ENCODE measurements at places on chromosomes 7 and 10.

- no peak for DNase-seq
Observed at GRCh38 chr7:157704365-157704764, 367.6 kb downstream of the DNAJB6 start.

DNA sequence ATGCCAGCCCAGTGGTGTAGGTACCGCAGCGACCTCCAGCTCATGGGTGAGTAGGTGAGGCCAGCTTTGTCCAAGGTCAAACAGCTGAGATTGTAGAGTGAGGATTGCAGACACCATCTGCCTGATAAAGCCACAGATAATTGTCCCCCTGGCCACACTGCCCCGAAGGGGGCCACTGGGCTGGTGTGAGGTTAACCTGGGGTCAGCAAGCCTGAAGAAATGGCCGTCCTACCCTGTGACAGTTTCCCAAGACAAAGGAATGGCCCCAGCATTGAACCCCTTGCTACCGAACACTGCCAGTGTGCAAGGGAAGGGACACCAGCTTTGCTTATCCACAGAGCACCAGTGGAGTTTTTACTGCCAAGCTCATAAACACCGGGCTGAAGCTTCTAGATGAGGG, 23.0 kb downstream of the ECHDC3 start:
- no peak for DNase-seq

- no peak for DNase-seq
Observed at GRCh38 chr7:140619176-140619575, 21.4 kb downstream of the DENND2A start.

DNA sequence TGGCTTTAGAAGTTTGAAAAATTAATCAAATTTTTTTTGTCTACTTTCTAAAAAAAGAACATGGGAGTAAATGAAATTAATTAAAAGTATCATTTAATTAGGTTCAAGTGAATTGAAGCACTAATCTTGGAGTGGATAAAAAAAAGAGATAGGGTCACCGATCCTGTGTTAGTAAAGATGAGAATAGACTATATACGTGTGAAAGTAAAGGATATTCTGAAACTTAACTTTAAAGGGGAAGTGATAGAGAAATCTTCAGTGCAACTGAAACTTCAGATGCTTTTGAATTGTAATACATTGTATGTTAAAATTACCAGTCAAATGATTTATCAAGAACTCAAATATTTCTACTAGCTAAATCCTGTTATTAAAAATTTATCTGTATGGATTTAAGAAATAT, 4.8 kb downstream of the NHLRC2 start:
- DNase-seq: no peak

GRCh38 chr10:98088186-98088971, 46.1 kb upstream of the R3HCC1L start:
- DNase-seq: no peak

DNA sequence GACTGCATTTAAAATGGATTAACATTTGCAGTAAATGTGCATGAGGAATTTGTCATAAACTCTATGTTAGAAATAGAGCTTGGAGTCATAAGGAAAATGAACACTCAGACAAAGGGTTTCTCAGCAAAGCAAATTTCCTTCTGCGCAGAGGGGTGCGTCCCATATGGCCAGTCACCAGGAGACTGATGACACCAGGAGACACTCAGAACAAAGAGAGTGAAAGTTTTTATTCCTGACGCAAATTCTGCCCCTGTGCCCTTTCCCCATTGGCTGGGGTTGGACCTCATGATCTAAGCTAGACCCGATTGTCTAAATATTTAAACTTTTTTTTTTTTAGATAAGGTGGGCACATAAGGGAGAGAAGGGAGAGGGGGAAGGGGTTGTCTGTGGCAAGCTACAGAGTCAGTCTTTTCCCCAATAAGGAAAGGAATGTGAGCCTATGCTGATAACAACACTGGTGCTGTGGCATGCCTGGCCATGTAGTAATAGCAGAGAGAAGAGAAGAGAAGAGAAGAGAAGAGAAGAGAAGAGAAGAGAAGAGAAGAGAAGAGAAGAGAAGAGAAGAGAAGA, 202.0 kb downstream of the POM121L12 start:
- DNase-seq: no peak

DNA sequence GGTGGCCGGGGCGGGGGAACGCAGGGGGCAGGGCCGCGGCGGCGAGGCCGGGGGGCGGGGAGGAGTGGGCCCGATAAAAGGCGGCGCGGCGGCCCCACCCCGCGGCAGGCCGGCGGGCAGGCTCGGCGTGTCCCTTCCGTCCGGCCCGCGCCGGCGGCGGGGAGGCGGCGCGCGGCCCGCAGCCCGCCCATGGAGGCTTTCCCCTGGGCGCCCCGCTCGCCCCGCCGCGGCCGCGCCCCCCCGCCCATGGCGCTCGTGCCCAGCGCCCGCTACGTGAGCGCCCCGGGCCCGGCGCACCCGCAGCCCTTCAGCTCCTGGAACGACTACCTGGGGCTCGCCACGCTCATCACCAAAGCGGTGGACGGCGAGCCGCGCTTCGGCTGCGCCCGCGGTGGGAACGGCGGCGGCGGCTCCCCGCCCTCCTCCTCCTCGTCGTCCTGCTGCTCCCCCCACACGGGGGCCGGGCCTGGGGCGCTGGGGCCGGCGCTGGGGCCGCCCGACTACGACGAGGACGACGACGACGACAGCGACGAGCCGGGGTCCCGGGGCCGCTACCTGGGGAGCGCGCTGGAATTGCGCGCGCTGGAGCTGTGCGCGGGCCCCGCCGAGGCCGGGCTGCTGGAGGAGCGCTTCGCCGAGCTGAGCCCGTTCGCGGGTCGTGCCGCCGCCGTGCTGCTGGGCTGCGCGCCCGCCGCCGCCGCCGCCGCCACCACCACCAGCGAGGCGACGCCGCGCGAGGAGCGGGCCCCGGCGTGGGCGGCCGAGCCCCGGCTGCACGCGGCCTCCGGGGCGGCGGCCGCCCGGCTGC, at the start of gene NANOS1:
TSS of gene NANOS1 (plus strand) at position 102 of the 808 bp plus-strand sequence. CDS start at position 190, 88 bp downstream.
- DNase-seq: no peak

DNA sequence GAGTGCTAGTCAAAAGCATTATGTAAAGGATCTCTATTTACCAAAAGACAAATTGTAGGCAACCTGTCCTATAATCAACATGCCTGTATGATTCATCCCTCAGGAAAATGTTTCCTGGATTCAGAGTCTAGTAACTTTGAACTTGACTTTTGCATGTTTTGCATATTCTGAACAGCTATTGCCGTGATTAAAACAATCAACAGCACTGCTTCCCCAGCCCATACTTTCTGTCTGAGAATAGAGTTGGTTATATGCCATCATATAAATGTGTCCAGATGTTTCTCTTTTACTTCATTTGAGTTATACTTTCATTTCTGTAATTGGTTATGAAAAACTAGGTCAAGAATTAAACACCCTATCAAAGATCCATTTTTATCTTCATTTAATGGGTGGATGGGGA, 83.5 kb downstream of the ZMYND11 start:
- no peak for DNase-seq

- no peak for DNase-seq
Observed at GRCh38 chr7:131104596-131105293, 222.9 kb upstream of the MKLN1 start.

DNA sequence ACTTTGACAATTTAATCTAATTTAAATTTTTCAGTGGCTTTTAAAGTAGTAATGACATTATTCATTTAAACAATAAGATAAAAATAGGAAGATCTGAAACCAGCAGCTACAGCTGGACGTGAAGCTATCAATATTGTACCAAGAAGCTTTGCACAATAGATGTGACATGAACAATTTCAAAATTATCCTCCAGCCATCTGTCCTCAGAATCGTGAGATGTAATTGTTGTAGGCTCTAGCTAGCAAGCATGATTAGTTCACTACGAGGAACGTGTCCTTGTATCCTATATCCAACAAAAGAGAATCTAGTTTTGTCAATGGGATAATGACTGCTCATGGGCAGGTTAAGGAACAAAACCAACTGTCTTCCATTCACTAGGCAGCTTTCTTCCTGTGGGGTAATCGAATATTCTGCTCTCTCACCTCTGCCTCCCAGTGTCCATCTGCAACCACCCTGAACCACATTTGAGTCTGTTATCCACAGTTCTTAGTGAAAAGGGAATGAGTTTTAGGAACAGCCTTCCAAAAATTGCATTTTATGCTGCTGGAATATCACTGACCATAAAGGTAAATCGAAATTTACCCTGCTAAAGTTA, 247.3 kb downstream of the PARD3 start:
- no peak for DNase-seq

DNA sequence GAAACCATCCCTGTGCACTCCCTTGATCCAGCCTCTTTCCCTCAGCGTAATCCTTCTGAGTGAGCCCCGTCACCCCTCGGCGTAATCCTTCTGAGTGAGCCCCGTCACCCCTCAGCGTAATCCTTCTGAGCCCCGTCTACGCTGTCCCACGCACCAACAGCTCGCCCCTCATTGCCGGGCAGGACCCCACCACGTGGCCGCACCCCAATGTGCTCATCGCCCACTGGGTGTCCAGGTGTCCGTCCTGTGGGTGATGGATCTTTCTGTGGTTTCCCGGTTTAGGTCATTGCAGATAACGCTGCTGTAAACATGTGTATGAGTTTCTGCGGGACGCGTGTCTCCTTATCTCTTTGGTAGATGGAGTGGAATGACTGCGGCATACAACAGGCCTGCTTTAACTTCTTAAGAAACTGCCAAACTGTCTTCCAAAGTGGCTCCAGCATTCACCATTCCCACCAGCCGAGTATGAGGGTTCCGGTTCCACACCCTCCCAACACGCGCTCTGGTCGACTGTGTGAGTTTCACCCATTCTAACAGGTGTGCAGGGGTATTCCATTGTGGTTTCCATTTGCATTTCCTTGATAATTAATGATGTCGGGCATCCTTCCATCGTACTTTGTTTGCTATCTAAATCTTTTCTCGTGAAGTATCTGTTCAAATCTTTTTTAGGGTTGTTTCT, 42.1 kb upstream of the NKX6-2 start:
- no peak for DNase-seq

DNA sequence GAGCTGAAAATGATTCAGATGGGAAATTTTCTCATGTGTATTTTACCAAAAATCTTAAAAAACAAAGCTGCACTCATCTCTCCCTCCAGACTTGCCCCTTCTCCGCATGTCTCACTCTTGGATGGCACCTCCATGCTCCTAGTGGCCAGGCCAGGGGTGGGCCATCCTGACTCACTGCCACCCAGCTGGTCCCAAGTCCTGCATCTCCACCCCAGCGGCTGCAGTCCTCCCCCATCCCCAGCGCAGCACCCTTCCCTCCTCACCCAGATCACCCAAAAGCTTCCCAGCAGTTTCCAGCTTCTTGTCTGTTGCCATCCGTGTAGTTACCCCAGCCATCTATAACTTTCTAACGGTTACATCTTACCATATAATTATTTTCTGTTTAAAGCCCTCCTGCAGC, 53.0 kb upstream of the INSIG1 start:
- no peak for DNase-seq

DNA sequence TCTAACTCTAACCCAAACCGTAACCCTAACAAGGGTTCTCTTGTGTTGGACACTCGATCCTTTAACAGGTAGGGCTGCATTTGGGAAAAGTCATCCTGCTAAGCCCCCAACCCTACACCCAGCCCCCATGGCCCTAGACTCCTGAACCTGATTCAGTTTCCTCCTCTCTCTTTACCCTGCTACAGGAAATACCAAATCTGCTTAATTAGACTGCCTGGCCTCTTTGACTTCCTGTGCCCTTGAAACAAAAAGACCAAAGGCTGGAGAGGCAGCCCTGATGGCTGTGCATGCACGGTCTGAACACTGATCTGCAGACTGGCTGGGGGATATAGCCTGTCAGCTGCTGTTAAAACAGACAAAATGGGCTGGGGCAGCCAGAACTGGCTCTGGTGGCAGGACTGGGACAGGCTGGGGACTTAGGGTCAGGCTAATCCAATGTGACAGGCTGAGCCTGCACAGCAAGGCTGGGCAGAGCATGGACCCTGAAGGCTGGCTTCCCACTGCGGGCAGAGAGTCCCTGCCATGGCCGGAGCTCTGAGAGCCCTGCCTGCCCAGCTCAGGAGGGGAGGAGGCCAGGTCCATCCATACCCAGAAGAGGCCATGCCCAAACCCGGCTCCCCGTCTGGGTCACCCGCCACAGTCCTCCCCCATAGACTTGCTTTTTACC, 51.0 kb upstream of the MSMB start:
- no peak for DNase-seq
